Effector CD4-positive, alpha-beta T cell (primary cell): ENCODE measurements at places on chromosomes 1 and 21.

DNA sequence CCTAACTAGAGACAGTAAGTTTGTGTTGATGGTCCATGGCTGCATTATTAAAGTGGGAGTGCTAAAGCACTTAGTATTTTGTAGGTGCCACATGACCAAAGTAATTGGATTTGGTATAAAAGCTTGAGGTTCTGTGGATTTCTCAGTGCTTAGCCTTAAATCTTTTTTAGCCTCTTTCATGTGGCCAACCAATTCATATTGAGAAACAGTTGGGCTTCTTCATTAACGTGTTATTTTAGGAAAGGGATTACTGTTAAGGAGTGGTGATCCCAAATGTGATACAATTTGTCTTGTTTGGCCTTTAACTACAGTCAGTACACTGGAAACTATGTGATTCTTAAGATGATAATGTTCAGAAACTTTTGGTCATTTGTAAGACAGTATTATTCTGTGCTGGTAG is 25.5 kb downstream of the MAN1A2 start:
- no peak for DNase-seq

DNA sequence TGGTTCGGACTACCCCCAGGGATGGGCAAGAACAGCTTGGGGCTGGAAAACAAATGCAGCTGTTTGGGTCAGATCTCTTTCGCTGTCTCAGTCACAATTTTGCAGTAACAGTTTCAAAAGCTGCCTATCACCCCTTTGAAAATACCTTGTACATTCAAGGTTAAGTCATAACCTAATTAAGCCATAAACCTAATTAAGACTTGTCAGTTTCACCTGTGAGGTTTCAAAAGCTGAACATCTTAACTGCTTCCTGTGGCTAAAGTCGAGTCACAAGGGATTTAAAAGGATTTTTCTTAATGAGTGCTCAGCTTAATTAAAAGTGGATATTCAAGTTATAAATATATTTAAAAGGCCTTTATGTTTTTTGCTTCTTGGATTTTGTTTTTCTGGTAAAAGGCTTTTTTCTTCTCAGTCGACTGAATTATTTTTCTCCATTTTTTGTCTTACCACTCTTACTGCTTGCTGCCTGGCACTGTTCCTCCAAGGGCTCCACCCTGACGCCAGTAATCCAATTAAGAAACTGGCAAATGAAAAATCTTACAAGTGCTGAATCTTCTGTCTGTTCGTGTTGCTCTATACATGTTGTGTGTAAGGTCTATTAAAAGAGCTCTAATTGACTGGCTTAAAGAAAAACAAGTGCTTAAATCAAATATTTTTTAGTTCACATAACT is 31.3 kb downstream of the CBR1 start:
- DNase-seq = no peak

DNA sequence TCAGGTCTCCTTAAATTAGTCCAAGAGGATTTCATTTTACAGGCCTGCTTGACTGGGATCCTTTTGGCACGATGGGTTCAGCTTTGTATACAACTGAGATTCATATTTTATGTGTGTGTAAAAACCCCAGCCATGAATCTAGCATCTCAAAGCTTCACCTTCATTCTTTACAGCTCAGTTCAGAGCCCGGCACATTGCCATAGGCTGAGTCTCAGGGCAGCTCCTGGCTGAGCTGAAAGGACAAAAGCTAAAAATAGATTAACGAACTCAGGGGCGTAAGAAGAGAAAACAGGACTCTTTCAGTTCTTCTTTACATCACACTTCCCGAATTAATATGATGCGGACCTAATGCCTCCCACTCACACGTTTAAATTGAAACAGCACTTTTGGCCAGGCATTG is 262.8 kb upstream of the PBX1 start:
- DNase-seq = no peak

DNA sequence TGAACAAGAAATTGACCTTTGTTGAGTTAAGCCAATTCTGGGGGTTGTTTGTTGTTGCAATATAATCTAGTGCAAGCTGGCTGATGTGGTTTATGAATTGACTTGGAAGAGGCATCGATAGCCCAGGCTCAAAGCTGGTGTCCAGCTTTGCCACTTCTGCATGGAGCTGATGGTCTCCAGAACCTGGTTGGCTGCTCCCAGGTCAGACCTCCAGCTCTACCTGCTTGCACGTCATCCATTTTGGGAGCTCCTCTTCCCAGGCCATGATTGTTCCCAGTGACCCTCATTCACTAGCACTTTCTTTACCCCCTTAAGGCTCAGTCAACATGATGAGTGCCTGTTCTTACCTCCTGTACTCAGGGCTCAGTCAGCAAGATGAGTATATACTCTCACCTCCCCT is 5.8 kb upstream of the AJAP1 start:
- no peak for DNase-seq

- no peak for DNase-seq
Measured at GRCh38 chr1:162070094-162070748, 730 bp downstream of the NOS1AP start.

DNA sequence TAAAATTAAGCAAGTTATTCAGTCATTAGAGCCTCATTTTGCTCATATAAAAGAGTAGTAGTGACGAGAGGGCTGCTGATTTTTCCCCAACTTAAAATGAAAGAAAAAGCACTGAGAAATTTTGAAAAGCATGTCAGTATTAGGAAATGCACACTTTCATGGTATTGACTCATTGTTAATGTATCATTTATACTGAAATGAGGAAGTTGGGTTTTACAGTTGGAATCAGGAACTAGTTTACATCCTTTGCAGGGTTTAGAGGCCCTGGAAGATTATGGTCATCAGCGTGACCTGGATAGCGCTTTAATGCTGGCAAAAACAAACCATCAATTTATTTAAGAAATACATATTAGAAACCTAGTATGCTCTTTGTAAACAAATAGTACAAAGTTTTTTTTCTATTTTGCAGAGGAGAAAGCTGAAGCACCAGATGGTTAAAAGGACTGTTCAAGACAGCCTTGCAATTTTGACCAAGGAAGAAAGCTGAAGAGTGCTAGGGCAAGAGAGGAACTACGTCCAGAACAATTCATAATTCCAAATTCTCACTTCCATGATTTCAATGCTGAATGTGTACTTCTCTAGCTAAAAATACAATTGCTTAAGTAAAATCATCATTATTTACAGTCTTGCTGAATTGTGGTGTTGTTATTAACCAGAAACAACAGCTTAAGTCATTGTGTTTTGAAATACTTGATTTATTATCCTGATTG is 94.8 kb upstream of the SGIP1 start:
- DNase-seq = no peak

DNA sequence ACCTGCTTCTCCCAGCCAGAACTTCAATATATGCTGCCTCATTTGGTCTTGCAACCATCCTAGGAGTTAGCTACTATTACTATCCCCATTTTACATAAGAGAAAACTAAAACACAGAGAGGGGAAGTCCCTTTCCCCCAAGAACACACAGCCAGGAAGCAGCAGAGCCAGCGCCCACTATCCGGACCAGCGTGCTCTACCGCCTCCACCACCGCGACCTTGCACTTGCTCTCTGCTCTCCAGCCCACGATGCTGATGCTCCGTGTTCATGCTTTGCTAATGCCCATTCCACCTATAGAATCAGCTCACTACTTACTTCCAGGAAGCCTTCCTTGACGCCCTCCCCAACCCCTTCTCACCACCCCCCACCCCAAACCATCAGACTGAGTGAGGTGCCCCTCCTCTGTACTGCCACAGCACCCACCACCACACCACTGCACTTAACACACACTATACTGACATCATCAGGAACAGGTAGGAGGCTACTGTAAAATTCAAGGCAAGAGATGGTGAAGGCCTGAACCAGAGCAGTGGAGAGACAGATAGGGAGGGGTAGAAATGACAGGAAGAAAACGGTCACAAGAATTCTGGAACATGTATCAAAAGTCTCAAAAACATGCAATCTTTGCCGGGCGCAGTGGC is 9.4 kb downstream of the TMEM53 start:
- DNase-seq = no peak

GRCh38 chr1:29426701-29427279 is 190.5 kb downstream of the PTPRU start:
- no peak for DNase-seq

- no peak for DNase-seq
Measured at GRCh38 chr21:37368541-37369279, 2.1 kb downstream of the DYRK1A start.

DNA sequence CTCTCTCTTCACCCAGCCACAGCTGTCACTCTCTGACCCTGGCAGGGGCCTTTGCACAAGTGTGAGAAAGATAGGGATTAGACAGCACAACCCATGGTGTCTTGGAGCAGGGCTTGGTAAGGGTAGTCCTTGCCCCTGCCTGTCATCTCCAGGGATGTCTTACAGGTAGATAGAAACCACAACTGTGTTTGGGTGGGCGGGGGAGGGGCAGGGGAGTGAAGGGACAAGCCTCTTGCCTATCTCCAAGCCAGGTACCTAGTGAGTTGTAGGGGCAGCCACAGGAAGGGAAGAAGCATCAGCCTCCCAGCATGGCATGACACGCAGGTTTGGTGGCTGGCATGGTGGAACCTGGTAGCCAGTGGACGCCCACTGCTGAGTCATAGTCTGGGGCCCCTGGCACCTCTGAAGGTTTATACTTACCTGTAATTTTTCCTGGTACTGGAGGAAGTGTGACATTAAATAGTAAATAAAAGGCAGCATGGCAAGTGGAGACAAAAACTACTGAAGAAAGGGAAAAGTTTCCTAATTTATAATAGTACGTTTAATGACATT is 97.5 kb downstream of the CLEC20A start:
- DNase-seq = no peak

GRCh38 chr1:19495799-19496526 is 10.6 kb upstream of the CAPZB start:
- DNase-seq = no peak

GRCh38 chr1:98963064-98963758 is 41.5 kb downstream of the PLPPR5 start:
- DNase-seq = no peak

DNA sequence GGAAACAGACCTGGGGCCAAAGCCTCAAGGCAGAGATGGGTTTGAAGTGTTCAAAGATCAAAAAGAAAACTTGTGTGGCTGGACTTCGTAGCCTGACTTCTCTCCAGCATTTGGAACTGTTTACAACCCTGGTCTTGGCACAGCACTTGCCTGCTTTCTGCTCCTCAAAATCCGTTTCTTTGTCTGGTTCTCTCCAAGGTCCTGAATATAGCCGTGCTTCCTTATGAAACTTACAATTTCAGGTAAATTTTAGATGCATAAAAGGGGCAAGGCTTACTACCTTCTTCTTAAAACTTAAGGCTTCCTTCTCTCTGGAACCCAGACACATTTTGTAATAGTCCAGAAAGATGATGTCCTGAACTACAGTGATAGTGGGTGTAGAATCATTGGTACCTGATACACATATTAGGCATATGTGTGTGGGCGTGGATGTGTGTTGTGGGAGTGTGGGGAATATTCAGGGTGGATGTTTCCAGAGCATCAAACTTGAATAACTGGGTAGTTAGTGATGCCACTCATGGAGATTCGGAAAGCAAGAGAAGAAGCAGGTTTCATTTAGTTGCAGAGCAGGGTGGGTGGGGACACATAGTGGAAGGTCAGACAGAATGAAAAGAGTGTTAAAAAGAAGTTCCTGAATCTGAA is 26.4 kb upstream of the FAM78B start:
- no peak for DNase-seq

DNA sequence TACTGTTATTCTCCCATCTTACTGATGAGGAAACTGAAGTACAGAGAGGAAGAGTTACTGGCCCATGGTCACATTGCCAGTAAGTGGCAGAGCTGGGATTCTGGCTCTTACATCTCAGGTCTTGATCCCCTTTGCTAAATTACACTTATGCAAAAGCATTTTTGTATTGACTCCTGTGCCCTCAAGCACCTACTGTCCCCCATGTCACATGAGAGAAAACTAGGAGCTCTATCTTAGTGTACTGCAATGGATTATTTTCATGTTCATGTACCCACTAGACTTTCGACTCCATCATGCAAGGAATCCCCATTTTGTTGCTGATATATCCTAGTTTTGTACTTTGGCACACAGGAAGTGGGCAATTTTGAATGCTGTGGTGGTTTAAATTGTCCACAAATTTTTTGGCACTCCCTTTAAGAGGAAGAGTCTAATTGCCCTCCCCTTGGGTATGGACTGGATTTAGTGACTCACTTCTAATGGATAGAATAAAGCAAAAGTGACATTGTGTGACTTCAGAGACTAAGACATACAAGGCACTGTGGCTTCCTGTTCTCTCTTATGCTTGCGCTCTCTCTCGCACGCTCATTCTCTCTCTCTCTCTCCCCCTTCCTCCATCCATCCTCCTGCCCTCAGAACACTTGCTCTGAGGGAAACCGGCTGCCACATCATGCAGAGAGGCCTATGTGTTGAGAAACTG is 43.5 kb upstream of the JAK1 start:
- no peak for DNase-seq

- no peak for DNase-seq
Measured at GRCh38 chr1:156673387-156674121, 3.7 kb downstream of the NES start.

GRCh38 chr1:27099135-27099586 is 55.8 kb downstream of the SLC9A1 start:
- no peak for DNase-seq

- DNase-seq = no peak
Measured at GRCh38 chr1:65965112-65965996, 172.7 kb downstream of the PDE4B start.

- no peak for DNase-seq
Measured at GRCh38 chr1:200659269-200659668, 10.4 kb downstream of the DDX59 start.

GRCh38 chr1:156368889-156369684 is at the start of gene RHBG:
TSS of gene RHBG (plus strand) at chr1:156369211. CDS start at chr1:156369250, 39 bp downstream.
- DNase-seq = no peak

DNA sequence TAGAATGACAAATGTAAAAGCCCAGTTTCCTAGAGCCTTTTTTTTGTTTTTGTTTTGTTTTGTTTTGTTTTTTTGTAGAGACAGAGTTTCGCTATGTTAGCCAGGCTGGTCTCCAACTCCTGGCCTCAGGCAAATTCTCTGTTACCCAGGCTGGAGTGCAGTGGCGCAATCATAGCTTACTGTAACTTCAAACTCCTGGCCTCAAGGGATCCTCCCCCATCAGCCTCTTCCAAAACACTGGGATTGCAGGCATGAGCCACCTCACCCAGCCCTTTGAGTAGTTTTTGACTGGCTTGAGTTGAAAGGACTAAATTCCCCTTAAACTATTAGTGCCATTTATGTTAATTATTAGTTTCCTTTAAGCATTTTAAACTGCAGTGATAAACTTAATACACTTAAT is 28.8 kb upstream of the ZBTB18 start:
- no peak for DNase-seq

- DNase-seq = no peak
Measured at GRCh38 chr1:171864308-171864707, 23.0 kb downstream of the DNM3 start.

- no peak for DNase-seq
Measured at GRCh38 chr1:222843469-222844410, 28.9 kb downstream of the DISP1 start.

- DNase-seq = no peak
Measured at GRCh38 chr1:30318413-30318812, 405.0 kb downstream of the MATN1 start.

DNA sequence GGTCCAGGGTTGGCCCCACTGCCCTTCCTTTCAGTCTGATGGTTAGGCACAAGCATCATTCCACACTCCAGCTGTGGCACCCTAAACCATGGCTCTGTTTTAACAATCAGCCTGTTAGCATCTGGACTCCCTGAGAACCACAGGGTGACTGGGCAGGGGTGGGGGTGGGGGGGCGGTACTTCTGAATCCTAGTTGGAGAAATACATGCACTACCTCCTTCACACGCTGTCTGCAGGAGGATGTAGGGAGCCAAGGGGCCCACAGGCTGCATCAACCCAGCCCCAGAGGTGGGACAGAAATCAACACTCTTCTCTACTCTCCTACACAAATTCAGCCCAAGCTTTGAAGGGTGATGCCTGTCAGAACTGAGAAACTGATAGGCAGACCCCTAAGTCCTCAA is 23.8 kb downstream of the DDX20 start:
- no peak for DNase-seq
